Stimulated activated CD8-positive, alpha-beta memory T cell treated with anti-CD3 and anti-CD28 coated beads, Interleukin-4, amount 100 ng/mL, for 1 hour (primary cell): ENCODE measurements at places on chromosomes 16 and 17.

DNA sequence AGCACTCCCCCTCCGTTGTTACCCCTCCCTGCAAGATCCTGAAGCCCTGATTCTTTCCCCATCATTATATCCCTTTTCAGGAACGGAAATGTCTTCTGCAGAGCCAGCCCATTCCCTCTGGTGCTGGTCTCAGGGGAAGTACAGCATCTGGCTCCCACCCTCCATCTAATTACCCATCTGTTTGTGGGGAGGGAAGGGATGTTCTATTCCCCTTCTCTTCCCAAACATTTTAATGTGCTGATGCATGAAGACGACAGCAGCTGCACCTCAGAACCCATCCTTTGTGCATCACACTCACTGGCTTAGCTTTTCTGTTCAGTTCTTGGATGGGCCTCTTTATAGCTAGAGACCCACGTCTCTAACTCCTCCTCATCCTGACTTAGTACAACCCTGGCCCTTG lies 367.2 kb downstream of the CDH13 start:
- no peak for DNase-seq

GRCh38 chr17:36545077-36545464 lies 352 bp downstream of the GGNBP2 start:
- no peak for DNase-seq

- peak; percentile 59 for DNase-seq
Observed at GRCh38 chr17:8997994-8998628, 23.2 kb upstream of the NTN1 start.

DNA sequence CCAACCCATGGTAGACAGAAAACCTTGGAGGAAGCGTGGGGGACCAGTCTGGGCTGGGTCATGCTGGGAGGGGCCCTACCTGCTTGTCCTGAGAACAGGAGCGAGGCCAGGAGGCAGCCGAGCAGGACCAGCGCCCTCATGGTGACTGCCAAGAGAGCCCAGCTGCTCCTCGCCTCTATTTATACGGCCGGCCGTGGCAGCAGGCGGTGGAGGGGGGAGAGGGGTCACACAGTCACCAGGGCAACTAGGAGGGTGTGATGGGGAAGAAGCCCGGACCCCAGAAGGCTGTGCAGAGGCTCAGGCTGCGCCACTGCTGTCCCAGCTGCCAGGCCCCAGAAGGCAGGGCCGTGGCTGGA lies at the start of gene SRL:
Gene SRL, minus strand, starts transcription at position 153 of the 356 bp plus-strand sequence. Its CDS starts 13 bp downstream, at position 140.
- no peak for DNase-seq

- no peak for DNase-seq
Observed at GRCh38 chr17:57343717-57344116, 87.4 kb downstream of the MSI2 start.
